SK-N-SH treated with all-trans-retinoic acid at 6 μM for 48 hours (cell line): ENCODE measurements at places on chromosomes 4 and X.

DNA sequence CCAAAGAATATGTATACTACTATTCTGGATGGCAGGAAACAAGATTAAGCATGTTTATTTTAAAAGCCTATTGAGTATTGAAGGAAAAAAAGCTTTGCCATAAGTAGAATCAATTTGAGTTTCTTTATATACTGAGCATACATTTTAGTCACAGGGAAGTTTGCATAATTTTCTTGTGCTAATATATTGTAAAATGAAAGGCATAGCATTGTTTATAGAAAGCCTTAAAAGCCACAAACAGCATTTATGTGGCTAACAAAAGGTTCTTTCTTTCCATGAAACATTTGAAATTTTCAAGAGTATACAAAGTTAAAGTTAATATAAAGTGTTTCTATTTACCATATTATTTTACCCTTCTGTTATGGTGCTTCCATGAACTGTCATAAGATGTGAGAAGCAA is 1133.8 kb upstream of the PCDH10 start:
- ATAC-seq, result no peak

GRCh38 chrX:23578079-23578478 is 89.2 kb upstream of the PRDX4 start:
- ATAC-seq, result no peak

DNA sequence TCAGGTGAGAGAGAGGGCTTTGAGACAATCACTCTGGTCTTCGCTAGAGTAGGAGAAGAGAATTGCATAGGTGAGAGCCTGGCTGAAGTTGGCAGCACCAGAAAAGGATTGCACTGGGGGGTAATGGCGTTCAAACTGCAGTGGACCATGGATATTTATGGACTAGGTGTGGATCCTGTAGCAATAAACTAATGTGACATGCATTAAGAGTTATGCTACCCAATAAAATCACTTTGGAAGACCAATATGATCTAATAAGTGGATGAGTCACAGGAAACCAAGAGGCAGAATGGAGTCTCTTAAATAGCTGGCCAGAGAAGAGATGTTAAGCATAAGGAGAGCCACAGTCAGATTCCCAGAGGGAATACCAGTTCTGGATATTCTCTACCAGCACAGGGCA is 259.8 kb downstream of the FBXO8 start:
- ATAC-seq, result peak; percentile 98

DNA sequence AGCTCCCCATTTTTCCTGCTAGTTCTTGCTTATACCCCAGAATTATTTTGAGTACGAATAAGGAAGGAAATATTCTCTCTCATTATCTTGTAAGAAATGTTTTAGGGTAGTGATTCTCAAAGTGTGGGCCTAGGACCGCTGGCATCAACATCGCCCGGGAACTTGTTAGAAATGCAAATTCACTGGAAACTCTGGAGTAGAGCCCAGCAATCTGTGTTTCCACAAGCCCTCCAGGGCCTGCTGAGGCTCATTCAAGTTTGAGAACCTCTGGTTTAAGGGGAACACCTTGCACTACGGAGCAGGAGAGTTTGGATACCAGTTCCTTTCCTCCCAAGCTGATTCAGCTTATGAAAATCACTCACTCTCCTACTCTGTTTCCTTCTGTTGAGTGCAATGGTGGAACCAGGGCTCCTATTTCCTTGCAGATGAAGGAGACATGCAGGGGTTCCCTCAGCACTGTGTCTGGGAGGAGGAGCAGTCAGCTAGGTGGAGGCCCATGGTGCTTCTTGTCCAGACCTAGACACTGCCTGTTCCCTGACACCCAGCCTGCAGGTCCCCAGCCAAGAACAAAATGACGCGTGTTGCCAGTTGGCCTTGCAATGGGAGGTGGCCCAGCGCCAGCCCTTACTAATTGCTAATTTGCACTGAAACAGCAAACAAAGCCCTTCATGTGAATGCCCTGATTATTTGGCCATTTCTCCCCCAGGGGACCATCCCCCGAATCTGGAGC is 68.5 kb downstream of the CYTL1 start:
- ATAC-seq, result no peak

DNA sequence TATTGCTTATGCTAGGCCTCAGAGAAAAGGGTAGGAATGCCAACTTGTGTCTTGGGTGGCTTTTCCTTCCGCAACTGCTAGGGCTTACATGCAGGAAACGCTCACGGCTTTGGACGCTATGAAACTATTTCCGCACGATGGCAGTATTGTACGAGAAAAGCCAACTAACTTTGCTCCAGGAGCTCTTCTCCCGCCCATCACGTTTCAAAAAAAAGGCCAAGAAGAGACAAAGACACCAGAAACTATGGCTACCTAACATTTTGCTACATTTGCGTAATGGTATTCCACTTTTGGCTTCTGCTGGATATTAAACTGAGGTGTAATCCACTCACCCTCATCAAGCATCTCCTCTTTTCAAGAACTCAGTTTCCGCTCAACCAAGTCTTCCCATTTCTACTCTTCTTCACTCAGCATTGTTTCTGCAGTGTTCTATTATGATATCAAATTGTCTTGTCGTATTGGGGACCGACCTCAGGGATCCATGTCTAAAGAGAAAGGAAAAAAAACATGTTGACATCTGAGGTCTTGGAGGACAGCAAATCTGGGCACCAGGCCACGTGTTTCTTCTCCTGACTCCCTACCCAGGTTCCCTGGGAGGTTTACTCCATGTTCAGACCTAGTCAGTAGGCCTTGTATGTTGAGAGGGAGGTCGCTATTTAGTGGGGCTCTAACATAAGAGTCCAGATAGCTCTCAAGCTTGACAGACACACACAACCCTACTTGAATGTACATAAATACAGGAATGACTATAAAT is 239.4 kb upstream of the STK26 start:
- ATAC-seq, result peak; percentile 74

DNA sequence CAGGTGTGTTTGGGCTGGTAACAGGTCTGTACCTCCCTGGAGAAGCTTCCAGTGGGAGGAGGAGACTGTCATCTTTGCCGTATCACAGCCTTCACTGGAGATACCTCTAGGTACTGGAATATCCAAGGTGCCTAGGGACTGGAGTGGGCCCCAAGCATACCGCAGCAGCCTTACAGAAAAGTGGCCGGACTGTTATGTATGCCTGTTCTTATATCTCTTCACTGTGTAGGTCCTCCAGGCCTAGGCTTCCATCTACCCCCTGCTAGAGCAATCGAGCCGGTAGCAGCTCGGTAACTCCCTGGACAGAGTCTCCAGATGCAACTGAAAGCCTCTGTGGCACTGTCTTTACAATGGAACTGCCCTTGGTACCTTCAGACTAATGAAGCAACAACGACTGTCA is 277.4 kb upstream of the GRIA3 start:
- no peak for ATAC-seq

- peak; percentile 26; the same call in 2 of the 3 replicates for ATAC-seq
Measured at GRCh38 chrX:46407753-46408130, 137.5 kb downstream of the ZNF674 start.

- peak; percentile 94 for ATAC-seq
Measured at GRCh38 chr4:101356928-101357327, 9.6 kb upstream of the PPP3CA start.

DNA sequence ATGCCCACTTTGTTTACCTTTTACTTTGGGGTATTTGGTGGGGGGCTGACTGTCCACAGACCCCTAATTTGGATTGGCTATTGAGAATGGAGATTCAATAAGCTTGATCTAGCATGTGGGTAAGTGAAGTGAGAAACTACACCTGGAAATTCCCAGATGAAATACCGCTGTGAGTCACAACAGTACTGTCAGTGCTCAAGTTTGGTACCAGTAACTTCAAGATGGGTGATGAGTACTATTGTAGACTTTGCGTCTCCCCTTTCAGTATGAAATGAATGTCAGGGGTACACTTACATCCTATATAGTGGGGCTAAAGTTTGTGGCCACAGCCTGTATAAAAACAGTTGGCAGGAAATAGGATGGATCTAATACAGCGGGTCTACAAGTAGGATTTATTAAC is 33.3 kb downstream of the HMGN5 start:
- no peak for ATAC-seq

- ATAC-seq, result no peak
Measured at GRCh38 chr4:33116871-33117270, 2396.7 kb downstream of the PCDH7 start.

- no peak for ATAC-seq
Measured at GRCh38 chrX:3501833-3502535, 155.5 kb upstream of the MXRA5 start.

DNA sequence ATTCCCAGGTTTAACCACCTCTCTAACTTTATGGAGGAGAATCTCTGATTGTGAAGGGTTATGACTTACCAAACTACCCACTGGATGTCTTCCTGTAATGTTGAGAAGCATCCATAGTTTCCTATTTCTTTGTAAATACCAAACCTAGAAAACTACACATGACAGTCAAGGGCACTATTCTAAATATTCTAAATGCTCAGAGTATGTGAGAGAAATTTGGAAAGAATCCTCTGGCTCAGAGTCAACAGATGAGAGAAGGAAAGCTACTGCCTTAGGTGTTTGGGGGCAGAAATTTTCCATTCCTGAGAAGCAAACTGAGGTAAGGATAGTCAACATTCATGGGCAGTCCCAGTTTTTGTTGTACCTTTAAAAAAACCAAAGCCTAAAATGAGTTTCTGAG is 155.8 kb downstream of the KCNIP4 start:
- ATAC-seq, result no peak

GRCh38 chr4:54016504-54016903 is 47.9 kb downstream of the CHIC2 start:
- no peak for ATAC-seq

DNA sequence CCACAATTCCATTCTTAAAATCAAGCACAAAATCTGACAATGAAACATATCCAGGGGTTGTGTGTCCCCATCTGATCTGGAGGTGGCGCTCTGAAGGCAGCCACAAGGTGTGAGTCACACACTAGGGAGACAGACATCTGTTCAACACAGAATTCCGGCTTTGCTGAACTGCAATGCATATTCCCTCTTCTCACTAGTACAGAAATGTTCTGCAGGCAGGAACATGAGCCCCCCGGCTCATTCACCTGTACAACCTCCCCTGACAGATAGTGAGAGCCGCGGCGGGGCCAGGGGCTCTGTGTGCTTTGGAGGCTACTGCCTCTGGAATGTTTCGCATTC is 41.9 kb downstream of the WDR1 start:
- peak; percentile 79 for ATAC-seq

DNA sequence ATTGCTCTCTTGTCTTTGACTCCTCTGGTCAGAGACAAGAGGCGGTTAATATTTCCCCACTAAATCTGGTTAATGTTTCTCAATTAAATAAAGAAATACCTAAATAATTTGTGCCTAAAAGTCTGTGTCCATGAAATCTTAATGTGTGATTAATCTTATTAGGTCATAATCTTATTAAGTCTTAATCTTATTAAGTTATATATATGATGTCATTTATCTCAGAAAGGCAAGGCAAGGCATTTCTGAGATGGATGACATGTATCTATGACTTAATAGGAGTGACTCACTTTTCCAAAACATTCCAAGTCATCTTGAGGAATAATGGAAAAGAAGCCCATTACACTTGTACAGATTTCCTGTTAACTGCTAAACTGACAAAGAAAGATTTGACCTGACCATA is 74.7 kb downstream of the TRAM1L1 start:
- ATAC-seq, result no peak

GRCh38 chrX:2282490-2283090 is 218.2 kb downstream of the DHRSX start:
- no peak for ATAC-seq

GRCh38 chrX:30373479-30373878 is 64.3 kb upstream of the NR0B1 start:
- ATAC-seq, result no peak; the same call in 2 of the 3 replicates

- ATAC-seq, result no peak
Measured at GRCh38 chrX:23805389-23805788, 22.4 kb downstream of the SAT1 start.

DNA sequence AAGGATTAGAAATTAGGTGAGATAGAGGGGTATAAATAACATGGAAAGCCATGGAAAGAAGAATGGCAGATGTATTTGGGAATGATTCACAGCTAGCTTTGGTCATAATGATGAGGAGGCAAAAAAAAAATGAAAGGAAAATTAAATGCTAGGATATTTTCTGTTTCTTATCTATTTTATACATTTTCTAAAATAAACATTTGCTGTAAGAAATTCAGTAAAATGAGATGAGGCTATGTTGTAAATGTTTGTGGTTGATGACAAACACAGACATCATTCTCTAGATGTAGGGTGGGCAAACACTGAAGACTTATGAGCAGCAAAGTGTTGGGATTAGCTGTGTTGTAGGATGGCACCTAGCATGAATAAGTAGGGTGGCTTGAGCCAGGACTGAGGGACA is 407.1 kb downstream of the IL15 start:
- no peak for ATAC-seq

GRCh38 chr4:71540749-71541269 is 202.0 kb downstream of the SLC4A4 start:
- ATAC-seq, result no peak

GRCh38 chr4:85798012-85798770 is 323.2 kb downstream of the ARHGAP24 start:
- ATAC-seq, result no peak

GRCh38 chrX:26649534-26649933 is 433.6 kb downstream of the MAGEB5 start:
- ATAC-seq, result no peak

GRCh38 chrX:112867570-112867969 is 26.9 kb upstream of the AMOT start:
- ATAC-seq, result peak; percentile 58; the same call in 1 of the 3 replicates

GRCh38 chr4:159977907-159978617 is 875.2 kb downstream of the RAPGEF2 start:
- no peak for ATAC-seq

DNA sequence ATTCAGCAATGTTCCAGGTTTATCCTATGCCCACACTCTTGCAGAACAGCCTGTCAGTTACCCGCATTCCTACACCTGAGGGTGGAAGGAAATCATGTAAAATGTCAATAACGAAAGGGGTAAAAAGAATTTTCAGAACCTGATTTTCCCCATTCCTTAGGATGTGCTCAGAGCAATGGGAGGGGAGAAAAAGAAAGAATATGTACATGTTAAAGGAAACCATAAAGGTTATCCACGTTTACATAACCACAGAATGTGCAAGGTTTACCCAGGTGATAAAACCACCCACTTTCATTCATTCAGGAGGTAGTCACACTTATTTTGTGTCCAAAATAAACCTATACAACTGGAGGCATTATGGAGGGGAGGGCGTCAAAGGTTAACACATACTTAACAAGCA is 335.5 kb downstream of the ZNF674 start:
- no peak for ATAC-seq

DNA sequence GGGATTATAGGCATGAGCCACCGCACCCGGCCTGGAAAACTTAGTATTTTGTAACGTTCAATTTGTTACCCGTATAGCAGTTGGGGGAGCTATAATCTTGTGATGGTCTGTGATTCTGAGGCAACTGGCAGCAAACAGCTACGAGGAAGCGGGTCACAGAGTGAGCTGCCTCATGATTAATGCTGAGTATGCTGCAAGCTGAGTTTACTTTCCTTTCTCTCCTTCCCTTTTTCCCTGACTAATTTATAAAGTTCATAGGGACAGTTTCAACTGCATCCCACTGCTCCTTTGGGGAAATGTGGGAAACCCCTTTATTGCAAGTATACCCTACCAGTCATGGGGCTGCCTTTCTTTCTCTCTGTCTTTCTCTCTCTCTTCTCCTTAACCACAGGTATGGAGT is 17.7 kb upstream of the ELOVL6 start:
- no peak for ATAC-seq
